ENCODE measurements at places on chromosomes 4 and X.
A peak's percentile ranks its signal among the peaks of the same experiment; 100 is the strongest.

DNA sequence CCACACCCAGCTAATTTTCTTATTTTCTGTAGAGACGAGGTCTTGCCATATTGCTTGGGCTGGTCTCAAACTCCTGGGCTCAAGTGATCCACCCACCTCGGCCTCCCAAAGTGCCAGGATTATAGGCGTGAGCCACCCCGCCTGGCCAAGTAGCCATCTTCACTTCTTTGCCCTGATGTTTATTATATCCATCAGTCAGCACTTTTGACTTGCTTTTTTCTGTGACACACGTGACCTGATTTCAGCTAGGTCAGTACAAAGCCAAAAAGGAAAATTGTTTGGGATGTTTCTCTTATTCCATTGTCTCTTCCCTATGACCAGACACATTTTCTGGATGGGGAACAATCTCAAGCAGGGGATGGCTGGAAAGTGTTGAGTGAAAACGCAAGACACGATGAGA, 45.3 kb upstream of the MID1 start:
- DNase-seq = no peak

DNA sequence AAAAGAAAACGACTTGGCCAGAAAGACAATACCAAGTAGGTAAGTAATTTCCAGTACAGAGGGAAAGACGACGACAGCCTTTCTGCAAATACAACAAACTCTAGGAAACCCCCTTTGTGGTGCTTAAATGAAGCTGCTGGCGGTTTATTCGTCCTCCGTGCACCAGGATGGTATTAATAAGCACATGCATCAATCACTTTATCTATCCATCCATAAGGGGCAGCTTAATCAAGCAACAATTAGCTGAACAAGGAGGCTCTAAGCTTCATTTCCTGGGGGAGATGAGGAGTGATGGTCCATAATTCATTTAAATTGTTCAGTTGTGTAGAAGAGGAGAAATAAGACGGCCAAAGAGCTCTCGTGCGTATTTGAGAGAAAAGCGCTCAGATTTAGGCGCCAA, 26.2 kb downstream of the IRF2 start:
- no peak for DNase-seq

- DNase-seq = no peak
Observed at GRCh38 chr4:83316459-83317165, 18.0 kb downstream of the HPSE start.

DNA sequence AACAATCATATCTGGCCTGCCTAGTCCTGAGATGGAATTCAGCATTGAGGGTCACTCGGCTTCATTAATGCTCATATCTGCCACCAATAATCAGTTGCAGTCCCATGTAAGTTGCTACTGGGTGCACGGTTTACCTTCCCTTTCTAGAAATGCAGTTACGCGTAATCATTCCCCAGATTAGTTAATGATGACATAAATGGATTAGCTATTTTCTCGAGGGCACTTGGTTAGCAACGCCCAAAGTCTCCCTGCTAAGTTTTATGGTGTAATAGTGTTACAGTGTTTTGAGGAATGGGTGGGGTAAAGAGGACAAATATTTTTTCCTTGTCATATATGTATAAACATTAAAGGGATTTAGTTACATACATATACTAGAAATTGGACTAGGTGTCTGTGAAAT, 118.8 kb downstream of the MID1 start:
- DNase-seq = no peak

DNA sequence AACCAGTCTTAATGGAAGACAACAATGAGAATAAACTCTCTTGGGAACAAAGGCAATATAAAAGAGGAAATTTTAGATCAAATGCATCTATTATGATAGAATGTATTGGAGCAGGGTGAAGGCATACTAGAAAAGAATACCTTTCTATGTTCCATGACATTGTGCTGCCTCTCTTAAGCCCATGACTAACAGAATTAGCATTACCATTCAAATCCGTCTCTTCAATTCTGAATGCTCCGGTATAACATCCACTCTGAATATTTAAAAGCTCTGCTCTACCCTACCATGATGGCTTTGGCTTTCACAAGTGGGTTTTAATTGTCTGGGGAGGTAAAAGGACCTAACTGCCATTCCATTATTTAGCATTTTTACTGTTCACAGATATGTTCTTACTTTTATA, 1878.4 kb downstream of the ARAP2 start:
- no peak for DNase-seq

DNA sequence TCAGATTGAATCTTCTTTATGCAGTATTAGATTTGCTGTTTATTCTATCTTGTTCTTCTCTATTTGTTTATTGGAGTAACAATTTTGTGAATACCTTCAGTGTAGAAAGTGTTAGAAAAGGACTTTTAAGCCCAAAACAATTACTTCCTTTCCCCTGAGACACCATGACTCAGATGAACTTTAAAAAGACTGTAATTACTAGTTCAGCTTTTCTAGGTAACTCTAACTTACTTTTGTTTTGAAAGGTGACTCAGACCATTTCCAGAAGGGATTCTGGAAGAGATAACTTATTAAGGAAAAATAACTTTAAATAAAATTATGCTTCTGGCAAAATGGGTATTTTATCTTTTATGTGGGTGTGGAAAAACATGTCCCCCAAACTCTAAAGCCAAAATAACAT, 561.5 kb upstream of the PCDH10 start:
- no peak for DNase-seq

DNA sequence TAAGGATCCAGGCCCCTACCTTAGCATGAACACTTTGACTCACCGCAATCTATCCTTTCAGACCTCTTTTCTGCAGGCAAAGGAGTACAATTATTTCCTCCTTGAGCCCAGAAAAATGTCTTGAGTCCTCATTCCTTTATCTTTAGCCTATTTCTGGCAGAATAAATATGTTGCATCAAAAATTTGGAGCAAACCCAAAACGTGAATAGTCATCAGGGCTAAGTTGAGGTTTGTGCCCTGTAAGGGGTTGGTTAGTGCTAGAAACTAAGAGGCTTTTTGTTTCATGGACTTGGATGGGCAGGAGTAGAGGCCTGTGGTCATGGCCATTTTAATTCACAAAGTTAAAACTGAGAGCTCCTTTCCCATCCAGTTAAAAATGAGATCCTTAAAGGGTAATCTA, 460.3 kb downstream of the GBA3 start:
- DNase-seq = no peak

GRCh38 chrX:39115166-39115565, 313.9 kb downstream of the MID1IP1 start:
- DNase-seq = no peak

DNA sequence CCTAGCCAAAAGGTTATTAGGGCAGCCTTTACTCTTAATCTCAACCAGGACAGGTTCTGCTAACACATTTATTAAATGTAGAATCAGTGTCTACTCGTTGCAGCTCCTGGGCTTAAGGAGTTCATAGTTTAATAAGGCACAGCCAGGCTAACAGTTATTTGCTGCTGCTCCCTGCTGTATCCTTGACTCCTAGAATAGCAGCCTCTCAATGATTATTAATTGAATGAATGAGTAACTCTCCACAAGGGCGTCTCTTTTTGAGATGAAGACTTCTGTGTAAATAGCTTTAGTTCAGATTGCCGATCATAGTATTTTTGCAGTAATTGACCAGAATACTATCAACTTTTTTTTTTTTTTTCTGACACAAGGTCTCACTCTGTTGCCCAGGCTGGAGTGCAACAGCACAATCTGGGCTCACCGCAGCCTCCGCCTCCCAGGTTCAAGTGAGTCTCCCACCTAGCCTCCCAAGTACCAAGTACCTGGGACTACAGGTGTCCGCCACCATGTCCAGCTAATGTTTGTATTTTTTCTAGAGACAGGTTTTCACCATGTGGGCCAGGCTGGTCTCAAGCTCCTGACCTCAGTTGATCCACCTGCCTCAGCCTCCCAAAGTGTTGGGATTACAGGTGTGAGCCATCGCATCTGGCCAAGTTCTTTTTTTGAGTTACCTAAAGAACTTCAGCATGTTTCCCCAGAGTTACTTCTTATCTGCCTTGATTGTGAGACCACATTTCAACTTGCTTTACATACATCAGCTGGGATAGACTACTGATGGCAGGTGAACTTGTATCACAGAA, 2.9 kb downstream of the UGDH start:
- no peak for DNase-seq

GRCh38 chr4:101993002-101993841, 202.7 kb downstream of the BANK1 start:
- no peak for DNase-seq

- DNase-seq = no peak
Observed at GRCh38 chrX:68995386-68995779, 166.6 kb downstream of the EFNB1 start.

DNA sequence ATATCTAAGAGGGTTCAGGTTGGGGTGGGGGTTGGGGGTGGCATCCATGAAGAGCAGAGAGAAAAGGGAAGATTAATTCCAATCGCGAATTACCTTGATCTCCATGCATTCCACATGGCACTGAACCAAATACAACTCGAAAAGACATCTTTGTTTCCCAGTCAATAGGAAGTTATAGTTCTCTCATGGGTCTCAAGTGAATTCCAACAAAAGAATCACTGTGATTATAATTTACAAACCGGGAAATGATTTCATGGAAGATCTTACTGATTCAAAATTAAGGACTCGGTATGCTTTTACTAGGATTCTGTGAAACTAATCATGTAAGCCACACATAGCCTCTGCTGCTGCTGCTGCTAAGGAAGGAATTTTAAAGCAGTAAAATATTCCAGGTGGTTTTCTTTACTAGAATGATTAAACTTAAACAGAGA, 26.6 kb upstream of the AMELX start:
- no peak for DNase-seq

GRCh38 chr4:99219072-99219471, at the start of gene ADH6:
Gene ADH6, minus strand, starts transcription at chr4:99219246. Its CDS starts 94 bp downstream, at chr4:99219152.
- DNase-seq = no peak

GRCh38 chr4:173009129-173009823, 159.3 kb upstream of the GALNT7 start:
- DNase-seq = no peak

DNA sequence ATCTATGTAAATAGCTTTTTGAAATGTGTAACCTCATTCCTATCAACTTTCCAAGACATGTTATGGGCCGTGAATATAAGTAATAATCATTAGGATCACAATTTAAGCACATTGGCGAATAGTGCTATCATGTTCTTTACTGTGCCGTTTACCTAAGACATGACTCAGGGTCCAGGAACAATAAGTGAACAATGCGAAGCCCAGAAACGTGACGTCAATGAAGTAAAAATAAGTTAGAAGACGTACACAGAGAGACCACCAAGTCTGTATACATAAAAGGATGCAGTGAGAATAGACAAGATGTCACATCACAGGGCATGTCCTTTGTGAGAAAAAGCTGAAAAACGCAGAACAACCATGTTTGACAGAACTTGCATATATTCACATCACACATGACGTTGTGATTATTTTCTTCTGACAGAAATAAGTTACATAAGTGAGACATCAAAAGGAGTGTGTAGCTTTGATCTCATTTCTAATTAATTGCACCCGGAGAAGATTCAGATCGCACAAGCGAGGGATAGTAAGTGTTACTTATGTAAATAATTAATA, 49.4 kb upstream of the FAT1 start:
- DNase-seq = no peak

DNA sequence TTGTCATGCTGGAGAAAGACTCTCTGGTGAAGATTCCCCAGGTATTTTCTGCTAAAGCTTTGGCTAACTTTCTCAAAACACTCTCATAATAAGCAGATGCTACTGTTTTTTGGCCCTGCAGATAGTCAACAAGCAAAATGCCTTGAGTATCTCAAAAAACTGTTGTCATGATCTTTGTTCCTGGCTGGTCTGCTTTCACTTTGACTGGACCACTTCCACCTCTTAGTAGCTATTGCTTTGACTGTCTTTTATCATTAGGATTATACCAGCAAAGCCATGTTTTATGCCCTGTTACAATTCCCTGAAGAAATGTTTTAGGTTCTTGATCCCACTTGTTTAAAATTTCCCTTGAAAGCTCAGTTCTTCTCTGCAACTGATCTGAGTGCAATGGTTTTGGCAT, 231.5 kb downstream of the SLC7A11 start:
- no peak for DNase-seq

GRCh38 chr4:176150356-176150682, 45.1 kb downstream of the SPATA4 start:
- no peak for DNase-seq

DNA sequence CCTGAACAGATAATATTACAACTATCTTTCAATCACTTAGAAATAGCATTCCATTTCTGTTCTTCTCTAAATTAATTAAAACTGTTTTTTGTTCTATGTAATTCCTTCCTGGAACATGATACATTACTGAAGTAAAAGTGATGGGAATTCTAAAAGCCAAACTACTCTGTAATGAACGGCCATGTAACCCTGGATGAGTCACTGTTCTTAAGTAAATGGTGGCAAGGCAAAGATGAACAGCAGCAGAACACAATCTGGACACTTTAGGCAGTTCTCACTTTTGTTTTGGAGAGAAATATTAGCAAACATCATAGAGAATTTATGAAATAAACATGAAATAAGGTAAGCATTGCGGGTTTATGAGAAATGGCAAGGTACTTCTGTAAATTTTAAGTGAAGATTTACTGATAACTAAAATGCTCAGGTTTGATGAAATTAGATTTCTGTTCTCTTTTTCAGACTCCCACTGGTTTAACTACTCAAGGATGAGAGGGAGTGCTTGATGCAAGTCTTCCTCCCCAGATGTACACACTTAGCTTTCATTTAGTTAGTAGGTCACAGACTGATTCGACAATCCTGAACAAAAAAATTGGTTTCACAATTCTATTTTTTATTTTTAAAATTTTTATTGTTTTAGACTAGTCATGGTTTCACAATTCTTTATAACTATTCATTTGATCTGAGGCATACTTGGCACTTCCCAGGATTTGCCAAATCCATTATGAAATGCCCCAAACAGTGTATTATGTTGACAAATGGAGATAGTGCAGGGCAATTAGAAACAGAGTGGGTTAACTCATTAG, 964 bp upstream of the GPR82 start:
- no peak for DNase-seq

DNA sequence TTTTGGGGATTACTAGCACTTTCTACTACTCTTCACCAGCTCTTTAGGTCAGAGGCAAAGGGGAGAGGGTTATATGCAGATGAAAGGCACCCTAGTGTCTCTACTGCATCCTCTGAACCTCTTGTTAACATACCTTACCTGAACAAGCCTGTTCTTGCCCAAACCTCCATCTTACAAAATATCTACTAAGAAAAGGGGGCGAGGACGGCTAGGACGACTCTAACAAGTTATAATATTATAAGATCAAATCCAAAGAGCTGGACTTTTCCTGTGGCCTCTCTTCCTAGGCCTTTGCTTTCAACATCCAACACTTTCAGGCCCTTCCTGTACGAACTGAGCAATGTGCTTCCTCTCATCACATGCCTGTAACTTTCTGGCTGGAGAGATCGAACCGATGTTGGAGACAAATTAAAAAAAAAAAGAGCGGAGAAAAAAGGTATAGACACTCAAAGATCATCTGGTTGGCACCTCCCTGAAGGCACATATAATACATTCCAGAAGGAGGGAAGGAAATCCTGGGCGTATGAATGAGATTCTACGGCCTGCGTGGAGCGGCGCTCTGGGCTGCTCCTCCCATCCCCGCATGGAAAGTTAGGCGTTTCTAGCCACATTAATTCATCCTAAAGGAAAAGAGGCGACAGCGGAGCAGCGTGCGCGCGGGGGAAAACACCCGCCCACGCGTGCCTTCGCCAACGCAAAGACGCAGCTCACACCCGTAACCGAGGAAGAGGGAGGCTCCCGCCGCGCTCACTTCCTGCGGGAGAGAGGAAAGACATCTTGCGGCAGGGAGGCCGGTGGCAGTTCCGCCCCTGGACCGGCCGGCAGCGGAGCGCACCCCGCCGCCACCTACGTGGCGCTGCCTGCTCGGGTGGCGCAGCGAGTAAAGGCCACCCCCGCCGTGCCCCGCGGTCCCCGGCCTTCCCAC, 808 bp downstream of the PRDM5 start:
- DNase-seq = peak; percentile 10

Measured in T-helper 1 cell (primary cell).